Stimulated activated naive B cell treated with anti-CD40 and anti-IgM and Interleukin-4, amounts not matched to agents 10 μg/mL and 1 μg/mL and 100 μg/mL, for 72 hours (primary cell): ENCODE measurements at places on chromosomes 1 and 21.

DNA sequence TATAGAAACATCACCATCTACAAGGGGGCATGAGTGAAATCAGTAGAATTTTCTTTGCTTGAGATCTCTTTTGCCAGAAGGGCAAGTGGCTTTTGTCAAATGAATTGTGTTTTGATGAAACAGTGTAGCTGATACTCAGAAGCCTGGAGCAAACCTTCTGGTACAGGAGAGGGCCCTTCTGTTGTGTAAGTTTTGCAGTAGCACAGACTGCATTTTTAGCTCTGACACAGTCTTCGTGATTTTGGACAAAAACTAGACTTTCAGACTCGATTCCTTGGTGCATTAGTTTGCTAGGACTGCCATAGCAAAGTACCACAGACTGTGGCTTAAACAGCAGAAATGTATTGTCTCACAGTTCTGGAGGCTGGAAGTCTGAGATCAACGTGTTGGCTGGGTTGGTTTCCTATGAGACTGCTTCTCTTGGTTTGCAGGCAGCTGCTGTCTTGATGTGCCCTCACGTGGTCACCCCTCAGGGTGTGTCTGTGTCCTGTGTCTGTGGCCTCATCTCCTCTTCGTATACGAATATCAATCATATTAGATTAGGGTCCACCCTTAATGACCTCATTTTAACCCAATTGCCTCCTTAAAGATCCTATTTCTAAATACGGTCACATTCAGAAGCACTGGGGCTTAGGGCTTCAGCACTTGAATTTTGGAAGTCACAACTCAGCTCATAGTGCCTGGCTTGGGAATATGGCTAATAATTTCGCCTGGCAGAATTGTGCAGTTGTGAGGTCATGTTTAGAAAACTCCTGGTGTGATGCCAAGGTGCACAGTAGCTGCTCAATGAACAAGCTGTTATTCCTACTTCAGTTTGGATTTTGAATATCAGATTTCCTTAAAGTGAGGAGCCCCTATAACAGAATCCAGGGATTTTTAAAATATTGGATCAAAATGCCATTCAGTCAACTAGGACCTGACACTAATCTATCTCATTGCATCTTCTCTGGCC, 21.2 kb upstream of the DISC1 start:
- H3K36me3 ChIP-seq = no peaks in the 10 kb centered on the region
- H3K4me3 ChIP-seq = no peak overlapping the region
- H3K4me1 ChIP-seq = peaks cover 21% of the 10 kb centered on the region
- no peak for DNase-seq
- H3K27me3 ChIP-seq = no peaks in the 10 kb centered on the region

DNA sequence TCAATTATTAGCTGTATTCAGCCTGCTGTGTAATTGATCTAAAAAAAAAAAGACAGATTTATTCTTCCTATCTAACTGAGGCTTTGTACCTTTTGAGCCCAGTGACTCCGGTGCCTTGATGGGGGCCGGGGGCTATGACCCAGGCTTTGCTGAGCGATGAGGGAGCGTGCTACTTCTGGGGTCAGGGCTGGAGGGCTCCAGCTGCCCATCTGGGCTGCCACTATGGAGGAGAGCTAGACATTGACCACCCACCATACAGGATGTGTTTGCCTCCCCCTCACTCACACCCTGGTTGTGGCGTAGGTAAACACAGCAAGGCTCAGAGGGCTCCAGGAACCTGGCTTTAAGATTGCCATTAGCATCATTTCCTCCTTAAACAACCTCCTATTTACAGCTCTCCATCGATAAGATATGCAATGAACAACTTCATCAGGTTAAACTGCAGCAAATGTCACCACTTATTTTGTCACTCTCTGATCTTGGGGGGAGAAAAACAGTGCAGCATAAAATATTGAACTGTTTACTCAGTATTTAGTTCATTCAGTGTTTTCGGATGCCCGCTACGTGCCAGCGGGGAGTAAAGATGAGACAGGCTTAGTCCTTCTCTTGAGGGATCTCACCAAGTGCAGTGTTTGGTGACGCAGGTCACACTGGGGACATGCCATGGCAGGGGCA, 231.6 kb downstream of the KIF26B start:
- no peak for DNase-seq
- H3K27me3 ChIP-seq = peaks cover 17% of the 10 kb centered on the region
- no peak overlapping the region for H3K27ac ChIP-seq
- H3K4me3 ChIP-seq = no peak overlapping the region
- H3K36me3 ChIP-seq = no peaks in the 10 kb centered on the region
- H3K4me1 ChIP-seq = no peaks in the 10 kb centered on the region

DNA sequence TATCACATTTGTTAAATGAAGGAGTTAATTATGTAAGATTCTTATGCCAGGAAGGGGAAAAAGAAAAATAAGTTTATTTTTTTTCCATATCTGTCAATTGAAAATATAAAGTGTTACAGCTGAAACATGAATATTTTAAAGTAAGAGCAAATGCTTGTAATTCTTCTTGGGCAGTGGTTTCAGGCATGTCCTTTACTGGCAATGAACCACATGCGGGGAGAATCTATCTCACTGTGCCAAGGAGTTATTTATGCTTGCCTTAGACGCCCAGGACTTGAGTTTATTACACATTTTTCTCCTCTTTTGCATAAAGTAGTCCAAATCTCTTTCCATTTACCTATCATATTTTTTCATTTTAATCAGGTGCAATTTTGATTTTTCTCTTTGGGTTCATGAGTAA, 207.8 kb upstream of the NRIP1 start:
- H3K27me3 ChIP-seq = no peaks in the 10 kb centered on the region
- H3K36me3 ChIP-seq = no peaks in the 10 kb centered on the region
- no peak for DNase-seq
- H3K27ac ChIP-seq = no peak overlapping the region
- H3K4me1 ChIP-seq = peaks cover 2% of the 10 kb centered on the region
- no peak overlapping the region for H3K4me3 ChIP-seq

DNA sequence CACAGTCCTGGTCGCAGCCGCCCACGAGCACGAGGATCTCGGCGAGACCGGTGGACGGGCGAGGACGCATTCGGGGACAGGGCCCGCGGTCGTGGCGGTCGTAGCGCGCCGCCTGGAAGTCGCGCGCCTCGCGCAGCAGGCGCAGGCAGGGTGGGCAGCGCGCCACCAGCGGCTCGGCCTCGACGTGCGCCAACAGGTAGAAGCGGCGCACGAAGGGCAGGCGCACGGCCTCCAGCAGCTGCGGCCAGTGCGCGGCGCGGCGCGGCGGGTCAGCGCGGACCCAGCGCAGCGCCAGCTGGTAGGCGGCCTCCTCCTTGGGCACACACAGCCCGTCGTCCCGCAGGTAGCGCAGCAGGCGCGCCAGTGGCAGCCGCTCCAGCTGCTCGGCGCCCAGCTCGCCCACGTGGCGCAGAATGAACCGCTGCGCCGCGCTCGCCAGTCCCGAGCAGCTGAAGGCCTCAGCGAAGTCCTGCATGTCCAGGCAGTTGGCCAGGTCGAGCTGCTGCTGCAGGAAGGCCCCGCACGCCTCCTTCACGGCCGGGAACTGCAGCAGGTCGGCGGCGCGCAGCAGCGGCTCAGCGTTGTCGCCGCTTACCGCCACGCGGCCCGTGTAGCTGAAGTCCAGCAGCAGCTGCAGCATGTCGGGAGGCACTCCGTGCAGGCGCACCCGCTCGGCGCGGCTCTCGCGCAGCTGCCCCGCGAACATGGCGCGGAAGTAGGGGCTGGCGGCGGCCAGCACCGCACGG, 573 bp downstream of the KLHL21 start:
- no peak for DNase-seq
- peak overlapping the region; percentile 91 for H3K4me3 ChIP-seq
- H3K27ac ChIP-seq = peak overlapping the region; percentile 92
- H3K4me1 ChIP-seq = peaks cover 26% of the 10 kb centered on the region

- DNase-seq = no peak
- no peak overlapping the region for H3K4me3 ChIP-seq
- H3K36me3 ChIP-seq = no peaks in the 10 kb centered on the region
- no peaks in the 10 kb centered on the region for H3K27me3 ChIP-seq
- H3K27ac ChIP-seq = no peak overlapping the region
- no peaks in the 10 kb centered on the region for H3K4me1 ChIP-seq
Observed at GRCh38 chr1:72122099-72122880, 160.0 kb downstream of the NEGR1 start.

DNA sequence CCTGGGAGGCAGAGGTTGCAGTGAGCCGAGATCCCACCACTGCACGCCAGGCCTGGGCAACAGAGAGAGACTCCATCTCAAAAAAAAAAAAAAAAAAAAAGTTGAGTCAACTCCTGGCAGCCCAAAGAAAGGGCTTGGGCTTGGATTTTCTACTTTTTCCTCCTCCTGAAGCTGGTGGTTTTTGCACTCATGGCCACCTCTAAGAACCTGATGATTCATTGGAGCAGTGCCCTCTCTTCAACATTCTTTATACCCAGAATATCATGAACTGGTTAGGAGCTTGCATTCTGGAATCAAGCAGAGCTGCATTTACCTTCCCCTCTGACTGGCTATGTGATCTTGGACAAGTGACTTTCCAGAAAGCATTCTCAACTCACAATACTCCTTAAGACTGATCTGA, 3.5 kb upstream of the ACTA1 start:
- peaks cover 39% of the 10 kb centered on the region for H3K4me1 ChIP-seq
- H3K27ac ChIP-seq = no peak overlapping the region
- DNase-seq = no peak
- H3K4me3 ChIP-seq = no peak overlapping the region
- H3K36me3 ChIP-seq = peaks cover 25% of the 10 kb centered on the region

GRCh38 chr1:36555041-36555440, 72.3 kb upstream of the CSF3R start:
- no peak overlapping the region for H3K4me3 ChIP-seq
- peaks cover 32% of the 10 kb centered on the region for H3K27me3 ChIP-seq
- no peak overlapping the region for H3K27ac ChIP-seq
- no peak for DNase-seq
- no peaks in the 10 kb centered on the region for H3K36me3 ChIP-seq

DNA sequence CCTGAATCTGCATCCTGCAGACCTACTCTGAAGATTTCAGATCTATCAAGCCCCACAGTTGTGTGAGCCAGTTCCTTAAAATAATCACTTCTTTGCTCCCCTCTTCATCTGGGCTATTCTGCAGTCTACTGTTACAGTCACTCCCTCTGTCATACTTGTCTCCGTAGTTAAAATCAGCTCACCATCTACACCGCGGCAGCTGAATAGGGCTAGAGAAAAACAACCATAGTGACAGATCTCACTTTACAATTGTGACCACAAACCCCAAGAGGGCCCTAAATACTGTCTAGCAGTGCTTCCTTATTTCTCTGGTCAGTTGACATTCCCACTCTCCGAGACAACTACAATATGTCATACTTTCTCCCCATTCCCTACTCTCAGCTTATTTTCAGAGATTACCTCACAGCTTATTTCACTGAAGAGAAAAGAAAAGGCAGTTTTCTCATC, 12.9 kb downstream of the DESI2 start:
- H3K4me1 ChIP-seq = peaks cover 15% of the 10 kb centered on the region
- no peaks in the 10 kb centered on the region for H3K27me3 ChIP-seq
- DNase-seq = peak; percentile 43
- H3K4me3 ChIP-seq = no peak overlapping the region

GRCh38 chr1:230176871-230177411, 109.9 kb downstream of the GALNT2 start:
- H3K27me3 ChIP-seq = no peaks in the 10 kb centered on the region
- peak overlapping the region; percentile 37 for H3K27ac ChIP-seq
- peak; percentile 22 for DNase-seq
- H3K4me1 ChIP-seq = peaks cover 31% of the 10 kb centered on the region
- H3K36me3 ChIP-seq = peaks cover 34% of the 10 kb centered on the region
- H3K4me3 ChIP-seq = no peak overlapping the region

GRCh38 chr1:109996476-109996875, 11.9 kb downstream of the AHCYL1 start:
- H3K4me3 ChIP-seq = no peak overlapping the region
- peaks cover 6% of the 10 kb centered on the region for H3K4me1 ChIP-seq
- no peaks in the 10 kb centered on the region for H3K27me3 ChIP-seq
- no peak overlapping the region for H3K27ac ChIP-seq

GRCh38 chr1:119935915-119936314, 39.6 kb upstream of the ADAM30 start:
- DNase-seq = no peak
- H3K27me3 ChIP-seq = no peaks in the 10 kb centered on the region
- no peak overlapping the region for H3K4me3 ChIP-seq
- peaks cover 69% of the 10 kb centered on the region for H3K36me3 ChIP-seq
- no peaks in the 10 kb centered on the region for H3K4me1 ChIP-seq
- H3K27ac ChIP-seq = no peak overlapping the region

GRCh38 chr1:63931468-63931867, 157.7 kb downstream of the ROR1 start:
- no peaks in the 10 kb centered on the region for H3K36me3 ChIP-seq
- H3K4me1 ChIP-seq = peaks cover 12% of the 10 kb centered on the region
- no peak for DNase-seq
- no peak overlapping the region for H3K4me3 ChIP-seq
- H3K27ac ChIP-seq = no peak overlapping the region

GRCh38 chr1:246043556-246043955, 463.5 kb downstream of the SMYD3 start:
- no peaks in the 10 kb centered on the region for H3K36me3 ChIP-seq
- H3K27me3 ChIP-seq = no peaks in the 10 kb centered on the region
- no peak overlapping the region for H3K4me3 ChIP-seq
- DNase-seq = no peak
- no peak overlapping the region for H3K27ac ChIP-seq

- peak overlapping the region; percentile 94 for H3K27ac ChIP-seq
- DNase-seq = no peak
- H3K27me3 ChIP-seq = no peaks in the 10 kb centered on the region
- peaks cover 2% of the 10 kb centered on the region for H3K36me3 ChIP-seq
- peak overlapping the region; percentile 98 for H3K4me3 ChIP-seq
Observed at GRCh38 chr1:230066031-230066430, 1.0 kb upstream of the GALNT2 start.

GRCh38 chr1:165927169-165927568, 99.8 kb downstream of the UCK2 start:
- no peak overlapping the region for H3K4me3 ChIP-seq
- H3K27ac ChIP-seq = no peak overlapping the region
- no peak for DNase-seq

DNA sequence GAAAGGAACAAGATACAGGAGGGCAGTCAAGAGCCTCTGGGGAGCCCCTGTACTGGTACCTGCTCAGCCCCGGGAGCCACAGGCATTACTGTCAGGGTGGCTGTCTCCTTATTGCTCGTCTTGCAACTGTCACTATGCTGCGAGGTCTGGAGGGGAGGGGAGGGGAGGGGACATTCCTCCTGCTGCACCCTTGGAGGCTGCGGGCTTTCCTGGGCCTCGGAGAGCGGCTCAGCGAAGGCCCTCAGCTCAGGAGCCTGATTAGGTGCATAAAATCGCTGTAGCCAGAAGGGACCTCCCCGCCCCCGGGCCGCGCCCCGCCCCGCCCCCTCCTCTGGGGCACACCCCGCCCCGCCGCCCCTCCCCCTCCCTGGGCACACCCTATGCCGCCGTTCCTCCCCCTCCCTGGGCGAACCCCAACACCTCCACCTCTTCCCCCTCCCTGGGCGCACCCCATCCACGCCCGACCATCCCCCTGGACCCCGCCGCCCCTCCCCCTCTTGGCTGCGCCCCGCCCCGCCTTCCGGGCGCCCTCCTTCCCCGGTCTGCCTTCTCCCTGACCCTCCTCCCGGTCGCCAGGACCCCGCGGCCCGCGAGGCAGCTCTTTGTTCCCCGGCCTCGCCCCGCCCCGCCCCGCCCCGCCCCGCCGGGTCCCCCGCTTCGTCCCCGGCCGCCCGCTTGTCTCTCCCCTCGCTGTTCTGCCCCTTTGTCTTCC, 35.5 kb downstream of the CACHD1 start:
- H3K4me3 ChIP-seq = peak overlapping the region; percentile 86
- H3K27ac ChIP-seq = peak overlapping the region; percentile 90
- peaks cover 1% of the 10 kb centered on the region for H3K36me3 ChIP-seq
- H3K4me1 ChIP-seq = peaks cover 3% of the 10 kb centered on the region
- H3K27me3 ChIP-seq = no peaks in the 10 kb centered on the region
- peak; percentile 1 for DNase-seq
